Activated naive CD4-positive, alpha-beta T cell treated with anti-CD3 and anti-CD28 coated beads, Interleukin-2, amount 50 U/mL, for 16 hours (primary cell): ENCODE measurements at places on chromosomes 3 and 15.

- DNase-seq, result no peak
These were observed 121.8 kb downstream of the ZNF609 start for GRCh38 chr15:64582202-64582601.

DNA sequence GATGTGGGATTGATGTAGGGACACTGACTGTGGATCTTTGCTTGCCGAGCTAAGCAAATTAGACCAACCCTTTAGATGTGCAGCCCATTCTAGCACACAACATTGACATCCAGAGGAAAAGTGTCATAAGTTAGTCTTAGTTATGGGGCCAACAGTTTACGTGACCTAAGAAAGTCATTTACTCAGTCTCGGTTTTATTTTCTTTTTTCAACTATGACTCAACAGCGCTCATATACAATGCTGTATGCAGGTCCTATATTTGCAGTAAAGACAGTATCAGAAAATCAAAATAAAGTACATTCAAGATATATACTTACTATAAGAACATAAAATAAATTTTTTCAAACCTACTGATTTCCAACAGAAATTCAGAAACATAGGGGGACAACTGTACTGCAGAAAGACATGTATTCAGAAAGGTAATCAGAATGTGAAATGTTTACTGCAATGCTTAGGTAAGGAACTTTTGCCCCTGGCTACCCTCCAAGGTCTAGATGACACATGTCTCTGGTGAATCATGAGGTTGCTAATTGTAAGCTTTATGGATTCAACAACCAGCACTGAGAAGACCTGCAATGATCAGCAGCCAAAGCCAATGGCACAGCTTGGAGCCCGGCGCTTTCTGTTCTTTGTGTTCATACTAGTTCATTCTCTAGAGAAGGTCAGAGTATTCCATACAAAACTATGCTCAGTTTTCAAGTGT lies 317.5 kb upstream of the CNTN6 start:
- no peak for DNase-seq

DNA sequence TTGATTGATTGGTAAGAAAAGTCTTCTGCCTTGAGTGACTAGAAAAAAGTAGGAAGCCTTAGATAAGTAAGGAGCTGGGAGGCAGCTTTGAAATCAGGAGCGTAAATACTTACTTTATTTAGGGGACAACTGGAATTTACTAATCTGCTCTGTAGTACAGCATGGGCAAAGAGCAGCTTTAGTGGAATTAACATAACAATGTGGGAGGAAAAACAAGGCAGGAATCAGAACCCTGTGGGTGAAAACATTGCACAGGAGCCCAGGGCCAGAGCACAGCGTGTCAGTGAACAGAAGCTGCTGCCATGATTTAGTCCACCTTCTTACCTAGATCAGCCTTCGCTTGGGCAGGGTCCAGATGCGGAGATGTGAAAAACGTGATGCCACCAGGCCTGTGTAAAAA lies 14.6 kb downstream of the FMN1 start:
- DNase-seq, result no peak

DNA sequence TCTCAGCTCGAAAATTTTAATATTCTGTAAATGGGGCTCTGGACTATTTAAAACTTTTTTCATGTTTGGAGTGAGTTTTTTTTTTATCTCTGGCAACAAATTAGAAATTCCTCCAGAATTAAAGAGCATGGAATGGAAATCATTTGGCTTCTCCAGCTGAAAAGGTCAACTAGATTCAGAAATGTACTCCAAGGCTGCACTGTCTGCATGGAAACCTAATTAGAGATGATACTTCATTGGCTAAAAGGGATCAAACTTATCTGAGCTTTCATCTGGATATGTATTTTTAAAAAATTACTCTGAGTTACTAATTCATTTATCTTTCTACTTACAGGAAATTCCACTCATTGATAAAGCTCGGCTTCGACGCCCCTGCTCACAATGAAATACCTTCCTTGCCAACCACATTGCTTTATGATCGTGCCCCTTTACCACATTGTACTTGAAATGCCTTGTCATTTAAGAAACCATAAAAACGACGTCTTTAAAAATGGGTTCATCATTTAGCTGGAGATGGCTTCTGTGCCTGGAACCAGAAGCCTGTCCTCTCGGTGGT lies 285.5 kb upstream of the ICE2 start:
- DNase-seq, result no peak

DNA sequence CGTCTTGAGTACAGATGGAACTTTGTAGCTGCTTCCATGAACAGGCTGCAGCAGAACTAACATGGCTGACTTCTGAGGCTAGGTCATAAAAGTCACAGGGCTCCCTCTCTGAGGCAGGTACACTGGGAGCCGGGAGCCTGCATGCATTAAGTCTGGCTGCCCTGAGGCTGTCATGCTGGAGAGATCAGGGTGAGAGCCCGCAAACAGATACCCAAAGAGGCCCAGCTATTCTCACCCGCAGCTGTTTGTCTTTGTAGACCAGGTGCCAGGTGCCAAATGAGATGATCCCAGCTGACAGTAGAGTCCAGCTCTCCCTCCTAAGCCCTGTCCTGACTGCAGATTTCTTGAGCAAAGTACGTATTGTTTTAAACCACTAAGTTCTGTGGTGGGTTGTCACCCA lies 8.6 kb upstream of the SLCO3A1 start:
- no peak for DNase-seq

DNA sequence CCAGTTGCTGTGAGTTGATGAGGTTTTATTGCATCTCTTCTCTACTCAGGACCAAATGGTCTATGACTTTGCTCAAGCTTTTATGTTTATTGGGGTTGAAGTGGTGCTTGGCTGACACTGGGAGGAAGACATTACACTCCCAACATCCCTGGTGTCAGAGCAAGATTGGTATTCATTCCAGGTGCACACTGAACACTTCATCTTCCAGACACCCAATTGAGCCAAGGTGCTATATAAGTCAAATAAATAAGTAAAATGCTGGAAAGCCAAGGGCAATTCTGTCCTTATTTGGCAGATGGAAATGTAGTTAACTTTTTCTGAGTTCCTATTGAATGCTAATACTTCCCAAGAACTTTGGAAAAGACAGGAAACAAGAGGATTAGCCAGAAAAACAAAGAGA lies 53.2 kb upstream of the CDV3 start:
- DNase-seq, result no peak

DNA sequence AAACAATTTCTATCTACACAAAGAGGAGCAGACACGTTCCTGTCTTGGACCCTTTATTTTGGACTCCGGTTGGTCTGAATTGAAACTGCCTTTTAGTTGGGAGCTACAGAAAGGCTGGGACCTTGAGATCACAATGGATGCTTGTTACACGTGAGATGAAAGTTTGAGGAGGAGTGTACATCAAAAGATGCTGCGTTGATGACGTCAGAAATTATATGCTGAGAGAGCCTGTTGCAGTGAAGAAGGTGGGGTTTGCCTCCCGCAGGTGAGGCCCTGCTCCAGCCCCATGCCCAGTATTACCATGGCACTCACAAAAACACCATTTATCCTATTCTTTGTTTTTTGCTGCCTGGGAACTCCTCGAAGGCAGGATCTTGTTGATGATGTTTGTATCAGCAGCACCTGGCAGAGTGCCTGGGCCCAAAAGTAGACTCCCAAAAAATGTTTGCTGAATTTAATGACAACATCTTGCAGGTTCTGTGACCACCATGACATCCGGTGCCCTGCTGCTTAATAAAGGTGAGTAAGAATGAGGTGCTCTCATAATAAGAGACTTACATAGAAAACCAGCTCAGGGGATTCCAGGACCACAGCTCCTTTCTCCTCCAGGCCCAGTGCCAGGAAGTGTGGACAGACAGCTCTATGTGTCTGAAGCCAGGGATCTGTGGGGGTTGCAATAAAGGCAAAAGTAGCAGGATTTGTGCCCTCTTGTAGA lies 136.1 kb upstream of the UBE2E1 start:
- no peak for DNase-seq
